ENCODE measurements at places on chromosomes 4 and X.

DNA sequence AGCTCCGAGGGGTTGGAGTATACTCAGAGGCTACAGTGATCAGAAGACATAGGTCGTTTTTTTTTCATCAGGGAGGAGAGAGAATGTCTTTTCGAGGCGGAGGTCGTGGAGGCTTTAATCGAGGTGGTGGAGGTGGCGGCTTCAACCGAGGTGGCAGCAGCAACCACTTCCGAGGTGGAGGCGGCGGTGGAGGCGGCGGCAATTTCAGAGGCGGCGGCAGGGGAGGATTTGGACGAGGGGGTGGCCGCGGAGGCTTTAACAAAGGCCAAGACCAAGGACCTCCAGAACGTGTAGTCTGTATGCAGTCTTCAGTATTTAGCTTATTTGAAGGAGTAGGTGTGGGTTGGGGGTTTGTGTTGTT, 500 bp downstream of the GAR1 start:
- no peak for DNase-seq

- no peak for DNase-seq
These were observed 284.7 kb downstream of the EVC2 start for GRCh38 chr4:5423670-5424069.

DNA sequence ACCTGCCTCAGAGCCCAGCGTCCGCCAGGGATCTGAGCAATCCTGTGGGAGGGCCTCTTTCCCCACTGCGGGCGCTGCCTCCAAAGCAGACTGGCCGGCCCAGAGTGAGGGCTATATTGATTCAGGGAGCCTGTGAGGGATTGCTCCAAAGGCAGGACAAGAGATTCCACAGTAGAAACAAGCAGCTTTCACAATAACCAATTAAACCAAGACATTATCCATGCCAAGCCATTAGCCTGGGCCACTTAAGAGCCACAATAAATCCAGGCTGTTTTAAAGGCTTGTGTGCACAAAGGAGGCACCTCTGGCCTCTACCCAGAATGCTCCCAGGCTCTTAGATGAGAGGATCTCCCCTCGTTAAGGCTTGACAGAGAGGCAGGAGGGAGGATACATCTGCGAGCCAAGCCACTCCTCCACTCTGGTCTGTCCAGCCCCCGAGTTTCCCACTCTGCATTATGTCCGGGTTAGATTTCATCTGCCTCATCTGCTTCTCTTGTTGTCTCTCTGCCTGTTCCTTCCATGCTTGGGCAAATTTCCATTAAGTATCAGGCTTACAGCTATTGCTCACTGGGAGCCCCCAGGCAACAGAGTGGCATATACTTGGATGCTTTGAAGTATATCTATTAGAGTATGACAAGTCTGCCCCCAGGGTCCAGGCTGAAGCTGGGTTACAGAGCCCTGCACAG, 357.9 kb downstream of the UNC5C start:
- no peak for DNase-seq

- DNase-seq: no peak
These were observed 21.4 kb downstream of the MAOB start for GRCh38 chrX:43860646-43861370.

GRCh38 chr4:94525993-94526728, 74.4 kb downstream of the PDLIM5 start:
- no peak for DNase-seq

- DNase-seq: no peak
These were observed 64.6 kb upstream of the TRPC5 start for GRCh38 chrX:112147206-112147605.

- peak; percentile 53 for DNase-seq
These were observed 234.8 kb upstream of the JADE1 start for GRCh38 chr4:128574706-128575105.

GRCh38 chrX:120769576-120770341, 105.9 kb downstream of the CT47B1 start:
- no peak for DNase-seq

- DNase-seq: peak; percentile 72
These were observed 17.5 kb downstream of the STX18 start for GRCh38 chr4:4524364-4524763.
